ENCODE measurements at places on chromosomes 3 and 15.

DNA sequence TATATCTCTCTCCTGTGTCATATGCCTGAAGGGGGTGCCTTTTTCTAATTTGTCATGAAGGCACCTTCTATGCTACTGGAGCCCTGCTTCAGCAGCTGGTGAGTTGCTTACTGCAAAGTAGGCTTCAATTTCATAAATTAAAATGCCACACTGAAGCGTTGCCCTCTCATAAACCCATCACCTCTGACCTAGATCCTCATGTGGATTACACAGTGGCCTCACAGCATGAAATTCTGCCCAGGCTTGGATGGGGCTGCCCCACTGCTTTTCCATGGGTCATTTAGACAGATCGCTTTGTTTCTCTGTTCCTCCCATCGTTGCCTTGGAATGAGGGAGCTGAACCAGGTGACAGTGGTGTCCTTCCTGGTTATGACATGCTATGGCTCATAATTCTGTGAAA, 131.2 kb downstream of the RPL22L1 start:
- no peak for DNase-seq

GRCh38 chr15:79769069-79769481, 127.7 kb downstream of the MTHFS start:
- no peak for DNase-seq

- DNase-seq, result no peak
Measured at GRCh38 chr3:18284716-18285115, 140.4 kb downstream of the SATB1 start.

- DNase-seq, result no peak
Measured at GRCh38 chr15:98943601-98944151, 63.9 kb downstream of the PGPEP1L start.

DNA sequence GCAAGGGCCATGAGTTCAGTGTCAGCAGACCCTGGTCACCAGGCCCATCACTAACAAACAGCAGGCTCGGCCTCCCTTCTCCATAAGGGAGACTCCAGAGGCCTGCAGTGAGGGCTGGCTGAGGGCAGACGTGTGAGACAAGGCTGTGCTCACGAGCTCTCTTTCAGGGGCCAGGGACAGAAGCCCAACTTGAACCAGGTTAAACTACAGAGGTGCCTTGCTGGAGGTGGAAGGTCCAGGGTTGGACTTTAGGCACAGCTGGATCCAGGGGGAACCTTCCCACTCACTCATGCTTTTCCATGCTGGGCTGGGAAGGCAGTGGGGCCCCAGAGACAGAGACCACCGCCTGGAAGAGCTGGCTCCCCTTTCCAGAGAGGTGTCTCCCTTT, 19.0 kb downstream of the CFAP100 start:
- no peak for DNase-seq

DNA sequence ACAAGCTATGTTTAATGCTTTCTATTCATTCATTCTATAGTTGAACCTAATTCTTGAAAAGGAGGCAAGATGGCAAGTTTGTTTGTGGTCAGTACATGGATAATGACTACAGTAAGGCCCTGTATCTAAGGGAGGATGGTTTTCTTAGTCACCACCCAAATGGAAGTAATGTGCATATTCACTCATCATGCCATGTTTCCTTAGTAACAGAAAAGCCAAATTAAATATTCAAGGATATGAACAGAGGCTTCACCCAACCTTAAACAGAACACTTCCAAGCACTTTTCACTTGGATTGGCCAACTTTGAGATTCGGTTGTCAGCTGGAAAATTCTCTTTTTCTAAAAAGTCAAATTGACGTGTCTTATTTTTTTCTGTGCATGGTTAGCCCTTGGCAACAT, 805.3 kb upstream of the LMCD1 start:
- DNase-seq, result no peak

GRCh38 chr3:196988241-196989029, 19.8 kb upstream of the PIGZ start:
- no peak for DNase-seq

DNA sequence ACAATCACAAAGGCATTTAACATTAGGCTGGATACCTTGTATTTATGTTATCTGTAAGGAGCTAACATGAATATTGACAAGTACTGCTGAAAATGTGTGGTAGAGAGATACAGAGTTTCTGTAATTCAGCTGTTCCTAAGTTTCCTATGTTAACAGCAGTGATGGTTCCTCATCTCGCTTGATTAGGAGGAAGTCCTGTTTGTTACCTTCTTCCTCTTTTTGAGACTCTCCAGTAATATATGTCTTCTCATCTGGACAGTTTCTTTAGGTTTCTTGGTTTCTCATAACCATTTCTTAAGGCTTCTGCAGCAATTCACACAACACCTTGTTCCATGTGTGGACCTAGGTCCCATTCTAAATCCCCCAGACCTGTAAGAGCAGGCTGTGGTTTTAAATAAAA, 11.4 kb upstream of the PEX5L start:
- no peak for DNase-seq

- no peak for DNase-seq
Measured at GRCh38 chr3:173711619-173712018, 314.1 kb downstream of the NLGN1 start.

- no peak for DNase-seq
Measured at GRCh38 chr3:152839511-152839910, 4.6 kb downstream of the P2RY1 start.

DNA sequence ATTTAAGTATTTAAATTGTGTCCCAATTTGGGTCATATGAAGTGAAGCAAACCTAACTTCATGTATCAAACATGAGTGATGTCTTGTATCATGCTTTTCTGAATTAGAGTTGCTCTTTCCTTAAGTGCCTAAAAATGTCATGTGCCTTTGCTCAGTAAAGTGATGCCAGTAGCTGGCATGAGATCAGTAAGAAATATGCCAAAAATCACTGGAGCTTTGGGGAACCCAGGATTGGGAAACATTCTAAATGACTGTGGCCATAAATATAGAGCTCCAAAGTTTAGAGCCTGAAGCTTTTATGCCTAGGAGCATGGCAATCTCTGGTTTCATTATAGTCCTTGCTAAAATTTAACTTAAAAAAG, 33.8 kb downstream of the RBMS3 start:
- DNase-seq, result no peak

GRCh38 chr3:47473391-47473790, 2.4 kb downstream of the SCAP start:
- no peak for DNase-seq

DNA sequence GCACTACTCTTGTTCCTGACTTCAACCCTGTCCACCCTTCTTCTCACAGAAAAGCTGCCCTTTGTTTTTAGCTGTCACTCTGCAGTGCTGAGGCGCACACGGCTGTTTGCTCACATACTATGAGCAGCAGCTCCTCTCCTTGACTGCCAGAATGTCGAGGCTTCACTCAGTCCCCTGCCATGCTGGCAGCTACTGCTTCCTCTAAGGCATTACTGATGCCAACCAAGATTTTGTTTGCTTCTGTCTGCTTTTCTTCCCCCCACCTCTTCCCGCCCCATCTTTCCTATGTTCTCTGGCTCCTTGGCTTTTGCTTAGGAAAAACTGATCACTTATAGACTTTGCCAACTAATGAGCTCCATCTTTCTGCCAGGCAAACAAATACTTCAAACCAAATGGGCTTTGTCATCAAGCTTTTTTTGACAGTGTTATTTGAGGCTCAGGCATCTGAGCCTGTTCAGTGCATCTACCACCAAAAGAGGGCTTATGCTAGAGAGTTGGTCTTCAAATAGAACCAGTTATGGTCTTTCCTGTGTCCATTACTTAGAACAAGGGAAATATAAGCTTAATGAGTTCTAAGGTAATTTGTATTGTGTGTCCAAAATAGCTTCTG, 81.0 kb downstream of the FBXL2 start:
- DNase-seq, result no peak

- no peak for DNase-seq
Measured at GRCh38 chr3:17954801-17955200, 212.4 kb upstream of the TBC1D5 start.

DNA sequence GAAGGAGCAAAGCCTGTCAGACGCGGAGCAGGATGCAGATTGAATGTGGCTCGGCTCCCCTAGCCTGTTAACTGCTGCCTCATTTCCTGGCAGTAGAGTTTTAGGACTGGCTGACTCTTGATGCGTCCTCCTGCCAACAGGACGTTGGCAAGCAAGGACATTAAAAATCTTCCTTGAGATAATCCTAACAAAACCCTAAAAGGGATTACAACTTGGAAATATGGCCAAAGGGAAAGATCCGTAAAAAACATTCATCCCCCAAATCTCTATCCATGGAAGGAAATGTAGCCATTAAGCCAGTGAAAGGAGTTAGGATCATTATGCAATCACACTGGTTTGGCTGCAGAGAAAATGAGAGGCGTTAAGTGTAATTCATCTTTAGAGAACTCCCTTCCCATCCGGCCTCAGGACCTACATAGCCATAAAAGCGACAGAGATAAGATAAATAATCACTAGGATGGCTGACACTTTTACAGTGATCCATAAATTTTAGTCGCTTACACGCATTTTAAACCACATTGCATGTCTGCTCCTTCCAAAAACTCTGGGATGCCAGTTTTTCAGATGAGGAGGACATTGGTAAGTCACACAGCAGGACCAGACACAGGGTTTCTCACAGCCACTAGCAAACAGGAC, 44.5 kb upstream of the C3orf80 start:
- DNase-seq, result no peak

DNA sequence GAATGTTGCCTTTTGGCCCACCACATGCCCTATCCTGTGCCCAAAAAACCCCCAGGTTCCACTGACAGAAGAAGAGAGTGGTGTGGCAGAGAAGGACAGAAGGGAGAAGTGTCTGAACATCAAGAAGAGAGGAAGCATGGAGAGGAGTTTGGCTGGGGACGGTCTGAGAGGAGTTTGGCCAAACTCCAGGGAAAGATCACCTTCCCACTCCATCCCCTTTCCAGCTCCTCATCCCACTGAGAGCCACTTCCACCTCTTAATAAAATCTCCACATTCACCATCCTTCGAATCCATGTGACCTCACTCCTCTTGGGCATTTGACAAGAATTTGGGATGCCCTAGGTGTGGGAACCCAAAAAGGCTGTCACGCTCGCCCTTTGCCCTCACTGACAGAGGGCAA, 311.6 kb upstream of the GRM7 start:
- DNase-seq, result no peak

- DNase-seq, result no peak
Measured at GRCh38 chr3:170562080-170562479, 23.8 kb downstream of the SLC7A14 start.

- DNase-seq, result no peak
Measured at GRCh38 chr3:40911928-40912327, 287.4 kb upstream of the CTNNB1 start.
